Uterus (tissue), 4 donors: ENCODE measurements at places on chromosomes 12 and 14.

GRCh38 chr12:71551529-71551928 is 111.9 kb downstream of the LGR5 start:
- no peak for DNase-seq

DNA sequence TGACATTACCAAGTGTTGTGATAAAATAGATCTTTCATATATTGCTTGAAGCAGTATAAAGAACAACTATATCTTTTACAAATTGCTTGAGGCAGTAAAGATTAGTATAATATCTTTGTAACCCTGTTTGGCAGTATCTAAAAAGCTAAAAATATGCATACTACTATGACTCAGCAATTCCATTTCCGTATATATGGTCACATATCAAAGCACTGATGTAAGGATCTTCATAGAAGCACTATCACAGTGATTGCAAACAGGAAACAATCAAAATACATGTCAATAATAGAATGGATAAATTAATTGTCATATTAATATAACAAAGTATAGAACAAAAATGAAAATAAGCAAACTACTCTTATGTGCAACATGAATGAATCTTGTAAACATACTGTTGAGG is 158.4 kb upstream of the IGF1 start:
- DNase-seq = no peak

DNA sequence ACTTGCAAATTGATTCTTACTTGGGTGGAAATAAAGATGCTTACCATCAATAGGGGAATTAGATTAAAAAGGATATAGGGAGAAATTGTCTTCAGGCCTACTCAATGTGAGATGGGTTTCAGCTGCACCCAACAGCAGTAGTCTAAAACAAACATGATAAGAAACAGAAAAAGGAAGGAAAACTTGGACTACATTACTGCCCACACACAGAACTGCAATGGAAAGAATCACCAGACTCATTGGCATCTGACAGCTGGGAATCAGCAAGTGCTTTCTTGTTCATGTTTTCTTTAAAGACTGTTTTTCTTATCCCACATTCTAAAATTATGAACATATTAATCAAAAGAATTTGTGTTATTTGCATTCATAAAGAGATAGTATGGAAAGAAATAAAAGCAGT is 144.2 kb downstream of the LRIG3 start:
- no peak for DNase-seq

DNA sequence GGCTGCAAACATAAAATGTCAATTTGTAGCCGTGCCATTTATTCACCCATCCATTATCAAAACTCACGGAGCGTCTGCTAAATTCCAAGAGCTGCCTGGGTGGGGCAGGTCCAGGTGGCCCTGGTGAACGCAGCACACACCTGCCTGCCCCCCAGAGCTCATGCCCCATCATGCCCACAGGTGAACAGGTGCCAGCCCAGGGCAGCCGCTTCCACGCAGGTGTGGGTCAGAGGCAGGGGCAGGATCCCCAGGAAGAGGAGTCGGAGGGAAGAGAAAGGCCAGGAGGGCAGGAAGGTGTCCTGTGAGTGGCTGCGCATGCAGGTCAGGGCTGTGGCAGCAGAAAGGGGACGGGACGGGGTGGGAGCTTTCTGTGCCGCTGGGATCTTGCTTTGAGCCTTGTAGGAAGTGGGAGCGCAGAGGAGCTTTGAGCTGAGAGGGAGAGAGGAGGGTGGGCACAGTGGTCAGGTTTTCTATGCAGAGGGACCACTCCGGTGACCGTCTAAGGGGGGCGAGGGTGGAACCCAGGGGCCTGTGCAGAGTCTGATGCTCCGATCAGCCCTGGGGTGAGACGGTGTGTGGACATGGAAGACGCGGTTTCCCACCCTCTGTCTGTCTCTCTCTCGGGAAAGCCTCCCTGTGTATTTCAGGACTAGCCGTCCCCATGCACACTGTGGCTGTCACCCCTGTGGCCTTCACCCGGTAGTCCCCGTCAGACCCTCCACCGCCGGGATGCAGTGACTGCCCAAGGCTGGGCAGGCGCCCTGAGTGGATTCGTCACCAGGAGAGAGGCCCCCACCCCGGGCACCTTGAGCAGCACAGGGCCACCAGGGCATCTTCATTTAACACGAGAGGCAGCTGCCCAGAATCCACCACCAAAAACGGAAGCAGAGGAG is 26.7 kb downstream of the GALNT9 start:
- DNase-seq = no peak

- DNase-seq = no peak
Measured at GRCh38 chr12:45355730-45356129, 139.8 kb downstream of the ANO6 start.

DNA sequence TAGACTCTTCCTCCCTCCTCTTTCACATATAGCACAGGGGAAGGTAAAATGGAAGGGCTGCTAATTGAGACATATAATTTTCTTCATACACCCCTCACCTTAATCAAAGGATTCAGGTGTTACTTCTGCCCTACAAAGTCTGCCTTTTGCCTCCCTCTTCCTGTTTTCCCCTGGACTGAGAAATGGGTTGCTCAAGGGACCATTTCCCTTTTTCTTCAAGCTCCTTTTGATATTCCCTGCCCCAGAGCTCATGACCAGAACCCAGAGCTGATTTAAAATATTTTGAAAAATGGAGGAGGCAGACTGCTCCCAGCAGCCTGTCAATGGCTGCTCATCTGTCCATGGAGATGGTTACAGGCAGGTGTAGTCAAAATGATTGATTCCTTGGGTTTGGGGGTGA is 6.3 kb upstream of the PIP4K2C start:
- DNase-seq = no peak
